ENCODE measurements at places on chromosomes 7 and 10.

DNA sequence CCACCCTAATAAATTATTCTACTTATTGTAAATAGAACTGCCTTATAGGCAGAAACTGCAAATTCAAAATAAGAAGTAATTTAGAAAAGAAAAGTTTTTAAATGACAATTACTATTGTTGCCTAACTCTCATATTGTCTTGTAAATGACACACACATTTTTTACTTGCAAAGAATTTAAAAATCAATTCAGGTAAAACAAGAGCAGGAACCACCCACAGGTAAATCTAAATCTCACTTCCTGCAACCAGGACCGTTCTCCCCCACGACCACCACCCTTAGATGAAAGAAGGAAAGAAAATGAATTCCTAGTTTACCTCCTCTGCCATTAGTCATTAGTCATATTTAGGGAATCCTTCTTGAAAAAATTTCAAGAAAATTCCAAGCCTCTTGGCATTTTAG, 4.8 kb upstream of the AASS start:
- DNase-seq = no peak

DNA sequence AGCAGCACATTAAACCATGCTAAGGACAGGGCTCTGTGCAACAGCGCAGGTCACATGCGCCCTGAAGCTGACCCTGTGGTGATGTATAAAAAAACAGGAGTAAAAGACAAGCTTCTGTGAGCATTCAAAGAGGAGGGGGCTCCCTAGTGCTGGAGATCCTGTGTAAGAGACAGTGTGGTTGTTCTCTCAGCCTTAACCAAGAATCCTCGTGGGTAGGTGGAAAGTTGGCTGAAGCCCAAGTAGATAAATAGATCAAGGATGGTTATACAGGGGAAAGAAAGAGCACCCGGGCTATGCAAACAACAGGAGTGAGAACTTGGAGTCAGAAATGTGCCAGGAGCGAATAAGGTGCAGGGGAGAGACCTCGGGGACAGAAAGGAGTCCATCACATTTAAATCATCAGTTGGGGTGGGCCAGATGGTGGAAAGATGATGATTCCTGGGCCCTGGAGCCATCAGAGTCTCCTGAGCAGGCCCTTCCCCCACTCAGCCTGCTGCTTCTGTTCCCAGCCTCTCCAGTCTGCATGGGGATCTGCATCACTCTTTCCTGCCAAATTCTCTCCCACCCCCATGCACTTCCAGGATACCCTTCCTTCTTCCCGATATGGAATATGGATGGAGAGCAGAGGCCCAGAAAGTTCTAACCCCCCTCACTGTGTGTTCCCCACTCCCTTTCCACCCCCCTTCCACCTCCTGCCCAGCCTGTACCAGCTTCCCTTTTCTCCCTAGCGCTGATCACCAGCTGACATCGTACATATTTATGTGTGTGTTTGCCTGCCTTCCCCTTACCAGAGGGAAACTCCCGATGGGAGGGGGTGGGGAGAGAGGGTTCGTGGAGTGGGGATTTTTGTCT, 78.1 kb upstream of the PRR15 start:
- no peak for DNase-seq

- peak; percentile 70 for DNase-seq
Observed at GRCh38 chr10:30185916-30186315, 126.5 kb upstream of the JCAD start.

DNA sequence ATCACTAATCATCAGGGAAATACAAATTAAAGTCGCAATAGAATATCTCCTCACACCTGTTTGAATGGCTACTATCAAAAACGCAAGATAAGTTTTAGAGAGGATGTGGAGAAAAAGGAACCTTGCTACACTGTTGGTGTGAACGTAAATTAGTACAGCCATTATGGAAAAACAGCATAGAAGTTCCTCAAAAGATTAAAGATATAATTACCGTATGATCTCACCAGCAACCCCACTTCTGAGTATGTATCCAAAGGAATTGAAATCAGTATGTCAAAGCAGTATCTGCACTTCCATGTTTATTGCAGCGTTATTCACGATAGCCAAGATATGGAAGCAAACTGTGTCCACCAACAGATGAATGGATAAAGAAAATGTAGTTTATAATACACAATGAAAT, 164.4 kb downstream of the ZNF365 start:
- DNase-seq = no peak

DNA sequence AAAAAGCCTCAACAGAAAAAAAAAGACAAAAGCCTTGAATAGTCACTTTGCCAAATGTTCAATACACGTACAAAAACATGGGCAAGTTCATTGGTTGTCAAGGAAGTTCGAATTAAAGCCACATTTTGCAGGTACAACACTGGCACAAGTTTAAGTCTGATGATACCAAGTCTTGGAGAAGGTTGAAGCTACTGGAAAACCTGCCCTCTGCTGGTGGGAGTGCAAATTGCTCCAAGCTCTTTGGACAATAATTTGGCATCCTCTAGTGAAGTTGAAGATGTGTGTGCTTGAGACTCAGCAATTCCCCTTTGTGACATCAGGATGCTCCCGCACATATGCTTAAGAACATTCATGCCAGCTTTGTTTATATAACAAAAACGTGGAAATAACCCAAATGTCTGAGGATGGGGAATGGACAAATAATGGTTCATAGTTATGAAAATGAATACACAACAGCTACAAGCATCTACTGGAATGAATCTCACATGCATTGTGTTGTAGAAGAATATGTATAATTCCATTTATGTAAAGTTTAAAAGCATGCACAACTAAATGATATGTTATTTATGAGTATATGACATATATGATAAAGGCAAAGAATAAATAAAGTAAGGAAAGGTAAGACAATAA, 120.0 kb upstream of the PLPP4 start:
- peak; percentile 27 for DNase-seq

- no peak for DNase-seq
Observed at GRCh38 chr7:146235195-146235594, 118.6 kb downstream of the CNTNAP2 start.

GRCh38 chr10:103882285-103883007, 27.1 kb upstream of the SH3PXD2A start:
- no peak for DNase-seq

DNA sequence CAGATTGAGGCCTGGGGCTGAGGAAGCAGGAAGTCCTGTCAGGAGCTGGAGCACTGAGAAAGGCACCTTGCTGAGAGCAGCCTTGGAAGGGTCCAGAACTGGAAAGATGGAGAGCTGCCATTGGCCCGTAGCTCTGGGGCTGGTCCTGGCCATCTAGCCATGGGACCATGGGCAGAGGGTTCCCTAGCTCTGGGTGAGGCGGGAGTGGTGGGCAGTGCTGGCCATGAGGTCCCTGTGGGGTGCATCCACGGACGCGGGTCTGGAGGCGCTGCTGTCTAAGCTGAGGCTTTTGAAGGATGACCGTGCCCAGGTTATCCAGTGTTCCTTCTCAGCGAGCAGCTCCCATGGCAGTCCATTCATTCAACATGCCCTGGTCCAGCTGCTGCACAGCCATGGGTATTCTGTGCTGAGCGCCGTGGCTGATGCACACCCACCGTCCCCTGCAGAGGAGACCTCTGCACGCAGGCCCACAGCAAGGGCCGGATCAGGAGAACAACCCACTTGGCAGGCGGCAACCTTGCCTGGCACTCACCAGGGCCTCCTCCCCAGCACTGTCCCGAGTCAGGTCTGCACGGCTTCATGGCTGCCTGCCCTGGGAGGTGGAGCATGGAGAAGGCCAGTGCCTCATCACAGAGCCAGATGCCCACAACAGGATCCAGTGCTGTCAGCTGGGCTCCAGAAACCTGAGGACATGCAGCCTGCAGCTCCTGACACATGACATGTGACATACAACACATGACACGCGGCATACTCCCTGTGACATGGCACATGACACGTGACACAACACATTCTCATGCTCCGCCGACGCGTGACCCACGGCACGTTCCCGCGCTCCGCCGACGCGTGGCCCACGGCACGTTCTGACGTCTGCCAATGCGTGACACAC, 121.9 kb downstream of the INPP5A start:
- DNase-seq = no peak

DNA sequence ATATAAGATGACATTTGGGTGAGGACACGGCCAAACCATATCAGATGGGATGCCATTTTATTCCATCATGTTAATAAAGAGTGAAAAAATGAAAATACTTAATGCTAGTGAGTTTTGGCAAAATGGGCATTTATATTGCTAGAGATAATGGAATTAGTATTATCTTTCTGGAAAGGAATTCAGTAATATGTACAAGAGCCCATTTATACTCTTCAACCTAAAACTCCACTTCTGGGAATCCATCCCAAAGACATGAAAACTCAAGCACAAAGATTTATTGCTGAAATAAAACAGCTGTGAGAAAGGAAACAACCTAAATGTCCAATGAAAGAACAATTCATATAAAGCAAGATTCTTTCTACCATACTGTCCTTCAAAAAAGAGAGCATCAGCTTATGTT, 96.0 kb upstream of the TMEM168 start:
- no peak for DNase-seq

DNA sequence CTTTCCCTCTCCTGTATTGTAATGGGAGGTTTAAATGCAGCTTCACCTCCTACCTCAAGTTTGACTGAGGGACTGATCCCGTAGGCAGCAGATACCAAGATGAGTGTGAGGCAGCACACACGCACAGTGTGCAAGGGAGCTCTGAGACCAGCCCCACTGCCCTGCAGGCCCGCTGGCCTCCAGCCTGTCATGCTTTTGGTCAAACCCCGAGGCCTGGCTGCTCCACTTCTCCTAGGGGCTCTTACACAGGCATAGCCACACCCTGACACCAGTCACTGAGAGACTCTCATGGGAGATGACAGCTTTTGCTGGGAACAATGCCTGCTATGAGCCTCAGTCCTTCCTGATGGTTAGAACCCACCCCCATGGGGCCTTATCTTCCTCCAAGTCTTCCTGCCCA, 27.6 kb downstream of the DRGX start:
- no peak for DNase-seq

DNA sequence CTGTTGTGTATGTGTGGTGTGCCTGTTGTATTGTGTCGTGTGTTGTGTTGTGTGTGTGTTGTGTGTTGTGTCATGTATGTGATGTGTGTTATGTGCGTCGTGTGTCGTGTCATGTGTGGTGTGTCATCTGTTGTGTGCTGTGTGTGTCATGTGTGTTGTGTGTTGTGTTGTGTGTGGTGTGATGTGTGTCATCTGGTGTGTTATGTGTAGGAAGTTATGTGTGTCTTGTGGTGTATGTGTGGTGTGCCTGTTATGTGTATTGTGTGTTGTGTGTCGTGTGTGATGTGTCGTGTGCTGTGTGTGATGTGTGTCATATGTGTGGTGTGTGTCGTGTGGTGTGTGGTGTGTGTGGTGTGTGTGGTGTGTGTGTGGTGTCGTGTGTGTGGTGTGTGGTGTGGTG, 145.2 kb downstream of the DNAJB6 start:
- DNase-seq = no peak

GRCh38 chr10:124574456-124575070, 112.9 kb downstream of the LHPP start:
- no peak for DNase-seq

- DNase-seq = no peak
Observed at GRCh38 chr10:84185526-84186175, 8.7 kb upstream of the CDHR1 start.

DNA sequence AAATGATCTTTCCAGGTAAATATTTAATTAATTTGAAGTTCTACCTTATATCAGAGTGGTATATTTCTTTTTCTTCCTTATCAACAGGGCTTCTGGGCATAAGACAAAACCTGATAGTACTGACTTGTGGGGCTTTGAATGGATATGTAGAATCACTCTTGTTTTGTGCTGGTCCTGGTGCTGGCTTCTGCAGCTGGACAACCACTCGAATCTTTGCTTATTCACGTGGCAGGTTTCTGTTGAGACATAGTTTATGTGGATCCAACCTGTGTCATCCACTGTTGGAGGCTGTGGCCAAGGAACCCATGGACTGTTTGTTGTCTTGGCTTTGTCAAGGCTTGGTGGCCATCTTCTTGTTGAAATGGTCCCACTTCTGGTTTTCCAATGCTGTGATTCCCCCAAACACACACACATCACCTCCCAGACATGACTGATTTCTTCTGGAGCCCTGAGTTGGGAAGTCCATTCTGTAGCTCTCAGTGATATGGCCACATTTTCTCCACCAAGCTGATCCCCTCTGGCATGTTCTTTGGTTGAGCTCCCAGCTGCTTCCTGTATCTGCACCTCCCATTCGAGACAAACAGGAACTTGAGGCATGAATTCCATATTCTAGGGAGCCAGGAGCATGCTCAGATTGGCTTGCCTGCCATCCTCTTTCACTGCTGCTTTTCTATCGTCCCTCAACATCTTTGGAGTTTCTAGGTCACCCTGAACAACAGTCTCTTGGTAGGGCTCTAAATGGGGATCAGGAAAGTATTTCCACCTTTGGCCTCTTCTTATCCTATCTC, 19.5 kb downstream of the TAS2R41 start:
- DNase-seq = no peak

- no peak for DNase-seq
Observed at GRCh38 chr7:27346531-27347275, 104.1 kb downstream of the EVX1 start.

DNA sequence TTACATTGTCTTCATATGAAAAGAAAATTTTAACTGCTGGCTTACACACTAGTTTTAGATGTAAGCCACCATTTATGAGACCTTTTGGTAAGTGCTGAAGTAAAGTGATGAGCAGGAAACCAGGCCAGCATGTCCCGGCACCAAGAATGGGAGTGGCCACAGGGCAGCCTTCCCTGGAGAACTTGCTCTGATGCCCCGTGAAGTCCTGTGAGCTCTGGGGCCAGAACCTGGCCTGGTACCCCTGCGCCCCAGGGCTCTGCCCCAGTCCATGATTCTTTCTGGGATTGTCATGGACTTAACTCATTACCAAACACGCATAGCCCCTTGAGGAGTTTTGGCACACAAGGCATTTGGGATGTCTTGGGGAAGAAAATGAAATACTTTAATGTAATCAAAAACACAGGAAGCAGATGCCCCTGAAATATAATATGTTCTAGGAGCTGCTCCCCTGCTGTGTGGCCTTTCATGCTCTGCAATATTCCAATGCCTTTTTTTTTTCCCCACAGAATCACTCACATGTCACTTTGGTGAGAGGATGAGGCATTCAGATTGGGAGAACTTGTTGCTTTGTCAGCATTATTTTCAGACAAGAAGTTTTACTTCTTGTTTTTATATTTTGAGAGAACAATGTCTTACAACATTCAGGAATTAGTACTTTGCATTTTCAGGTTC, 53.1 kb upstream of the CXCL12 start:
- DNase-seq = no peak

- no peak for DNase-seq
Observed at GRCh38 chr7:76077435-76077834, 29.5 kb downstream of the MDH2 start.

GRCh38 chr10:116460219-116460618, 32.6 kb downstream of the PNLIPRP3 start:
- DNase-seq = no peak

DNA sequence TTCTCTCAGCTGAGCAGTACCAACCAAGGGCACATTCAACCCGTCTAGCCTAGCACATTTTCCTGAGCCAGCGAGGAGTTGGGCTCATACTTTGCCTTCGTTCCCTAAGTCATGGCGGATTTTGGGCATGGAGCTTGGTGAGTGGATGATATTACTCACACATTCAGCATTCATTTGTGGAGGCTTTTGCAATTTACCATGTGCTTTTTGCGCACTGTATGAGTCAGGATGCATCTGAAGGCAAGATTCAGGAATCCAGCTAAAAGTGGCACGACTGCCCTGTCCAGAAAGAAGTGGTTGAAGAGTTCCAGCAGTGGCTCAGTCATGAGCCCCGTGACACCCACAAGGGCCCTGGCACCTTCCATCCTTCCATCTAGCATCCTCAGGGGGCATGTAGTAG, 24.2 kb upstream of the MGMT start:
- DNase-seq = no peak
